ENCODE measurements at places on chromosomes 11 and 22. TPM values are rescaled to one million over a fixed set of nuclear protein-coding genes. Genes with fewer than 3 reads are reported as not detected.

The ART1 gene
- not detected for total RNA-seq

The KRTAP5-2 gene
- not detected for total RNA-seq

The PKNOX2 gene
- total RNA-seq: 0.13 TPM

The PRAME gene
- not detected for total RNA-seq

The OR5B21 gene
- not detected for total RNA-seq

The GGTLC3 gene
- not detected for total RNA-seq

The SPDYC gene
- total RNA-seq: not detected

The MLC1 gene
- total RNA-seq: not detected

The PATE4 gene
- total RNA-seq: not detected

The GALNT18 gene
- total RNA-seq: 5.5 TPM

The PRRG4 gene
- 0.43 TPM for total RNA-seq

The TYMP gene
- 4.4 TPM for total RNA-seq

The MMP1 gene
- 2,491 TPM for total RNA-seq
